ENCODE measurements at places on chromosomes 1 and 21. TPM values are rescaled to one million over a fixed set of nuclear protein-coding genes. Genes with fewer than 3 reads are reported as not detected.
A peak's percentile ranks its signal among the peaks of the same experiment; 100 is the strongest.

The EFNA3 gene
- 14.6 TPM for total RNA-seq

- no peak overlapping the region for H3K4me3 ChIP-seq
- no peak for DNase-seq
- H3K4me1 ChIP-seq = peaks cover 19% of the 10 kb centered on the region
Measured at GRCh38 chr1:200901796-200902444, 7.2 kb downstream of the INAVA start.

The TNFRSF8 gene
- 0.53 TPM for total RNA-seq

DNA sequence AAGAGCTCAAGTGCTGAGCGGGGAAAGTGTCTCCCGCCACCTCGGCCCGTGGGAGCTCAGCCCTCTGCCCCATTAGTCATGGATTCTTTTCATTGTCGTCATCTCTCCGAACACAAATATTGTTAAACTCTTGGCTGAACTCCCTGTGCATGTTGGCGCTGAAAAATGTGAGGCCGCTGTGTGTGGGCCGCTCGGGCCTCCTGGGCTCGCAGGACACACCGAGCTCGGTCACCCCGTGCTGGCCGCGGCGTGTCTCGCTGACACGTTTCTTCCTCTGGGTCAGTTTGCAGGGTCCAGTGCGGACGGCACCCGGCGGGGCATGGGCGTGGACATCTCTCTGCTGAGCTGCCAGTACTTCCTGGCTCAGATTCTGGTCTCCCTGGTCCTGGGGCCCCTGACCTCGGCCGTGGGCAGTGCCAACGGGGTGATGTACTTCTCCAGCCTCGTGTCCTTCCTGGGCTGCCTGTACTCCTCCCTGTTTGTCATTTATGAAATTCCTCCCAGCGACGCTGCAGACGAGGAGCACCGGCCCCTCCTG lies 25.6 kb downstream of the SLC45A1 start:
- DNase-seq = no peak
- peak overlapping the region; percentile 39 for H3K4me3 ChIP-seq
- H3K4me1 ChIP-seq = peaks cover 18% of the 10 kb centered on the region

GRCh38 chr1:115475252-115475651 lies 137.2 kb upstream of the NGF start:
- H3K36me3 ChIP-seq = no peaks in the 10 kb centered on the region
- peak; percentile 19 for DNase-seq
- no peak overlapping the region for H3K4me3 ChIP-seq
- no peak overlapping the region for H3K27ac ChIP-seq

GRCh38 chr1:246497331-246497915 lies 9.7 kb downstream of the SMYD3 start:
- H3K27ac ChIP-seq = no peak overlapping the region
- H3K36me3 ChIP-seq = no peaks in the 10 kb centered on the region
- DNase-seq = no peak
- no peak overlapping the region for H3K4me3 ChIP-seq
- peaks cover 2% of the 10 kb centered on the region for H3K4me1 ChIP-seq

DNA sequence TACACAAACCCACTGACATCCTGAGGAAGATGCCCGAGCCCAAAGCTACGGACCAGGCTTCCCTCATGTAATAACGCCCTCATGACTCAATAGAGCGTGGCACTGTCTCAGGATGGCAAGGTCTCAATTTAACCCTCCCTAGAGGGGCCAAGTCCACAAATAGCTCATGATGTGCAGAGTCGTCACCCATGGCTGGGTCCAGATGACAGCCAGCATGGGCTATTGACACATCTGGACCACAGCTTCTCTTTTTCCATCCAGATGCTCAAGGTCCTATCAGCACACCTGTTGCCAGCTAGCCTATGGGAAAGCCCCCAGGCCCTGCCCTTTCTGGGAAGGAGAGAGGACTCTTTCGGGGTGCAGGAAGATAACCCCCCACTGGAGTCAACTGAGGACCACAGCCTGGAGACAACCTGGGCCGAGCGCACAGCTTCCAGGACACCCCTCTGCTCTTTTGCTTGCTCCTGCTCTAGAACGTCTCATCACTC lies 2.8 kb downstream of the LAPTM5 start:
- no peak overlapping the region for H3K4me3 ChIP-seq
- no peaks in the 10 kb centered on the region for H3K27me3 ChIP-seq
- H3K4me1 ChIP-seq = peaks cover 14% of the 10 kb centered on the region
- H3K27ac ChIP-seq = no peak overlapping the region

DNA sequence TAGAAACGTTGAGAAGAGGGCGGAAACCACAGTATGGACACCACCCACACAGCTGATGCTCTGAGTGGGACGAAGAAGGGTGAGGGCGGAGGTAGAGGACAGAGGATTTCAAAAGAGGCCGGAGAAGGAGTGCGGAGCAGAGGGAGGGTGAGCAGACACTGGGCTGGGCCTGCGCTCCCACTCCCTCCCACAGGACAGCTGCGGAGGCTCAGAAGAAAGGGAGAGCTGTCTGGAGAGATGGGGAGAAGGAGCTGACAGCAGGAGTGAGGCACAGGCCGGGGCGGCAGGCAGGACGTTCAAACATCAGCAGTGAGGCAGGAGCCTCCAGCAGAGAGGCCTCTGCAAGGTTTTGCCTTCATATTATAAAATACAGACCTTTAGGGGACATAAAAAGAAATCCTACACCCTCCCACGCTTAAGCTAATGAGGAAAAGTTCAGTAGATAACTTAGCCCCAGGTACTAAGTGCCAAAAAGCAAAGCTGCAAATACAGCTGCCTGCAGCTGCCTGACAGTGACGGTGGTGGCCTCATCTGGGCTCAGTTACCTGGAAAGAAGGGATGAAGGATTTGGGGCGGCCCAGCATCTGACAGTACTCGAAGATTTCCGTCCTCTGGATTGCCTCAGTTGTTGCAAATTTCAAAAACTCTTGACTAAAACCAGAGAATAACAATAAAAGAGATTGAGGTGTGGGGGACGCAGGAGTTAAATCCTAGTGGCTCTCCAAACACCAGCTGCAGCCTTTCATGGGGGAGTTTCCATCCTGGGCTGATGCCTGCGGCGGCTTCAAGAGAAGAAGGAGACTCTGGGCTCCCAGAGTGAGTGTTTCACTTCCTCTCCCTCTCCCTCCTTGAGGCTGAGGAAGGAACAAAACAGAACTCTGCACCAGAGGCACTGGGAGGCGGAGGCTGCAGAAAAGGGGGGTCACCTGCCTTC lies 25.6 kb downstream of the SEC16B start:
- DNase-seq = no peak
- H3K27me3 ChIP-seq = no peaks in the 10 kb centered on the region
- no peak overlapping the region for H3K4me3 ChIP-seq
- H3K4me1 ChIP-seq = peaks cover 30% of the 10 kb centered on the region

The MPL gene
- total RNA-seq = 0.50 TPM

The CHTOP gene
- total RNA-seq = 108 TPM

GRCh38 chr1:37073854-37074379 lies 39.6 kb upstream of the GRIK3 start:
- H3K27me3 ChIP-seq = peaks cover 80% of the 10 kb centered on the region
- H3K36me3 ChIP-seq = no peaks in the 10 kb centered on the region
- no peak for DNase-seq
- H3K4me1 ChIP-seq = no peaks in the 10 kb centered on the region

GRCh38 chr21:27047658-27048314 lies 80.9 kb upstream of the ADAMTS5 start:
- DNase-seq = no peak
- H3K27ac ChIP-seq = peak overlapping the region; percentile 89
- no peaks in the 10 kb centered on the region for H3K36me3 ChIP-seq
- peaks cover 19% of the 10 kb centered on the region for H3K4me1 ChIP-seq
- no peaks in the 10 kb centered on the region for H3K27me3 ChIP-seq

The TFF2 gene
- total RNA-seq = not detected

DNA sequence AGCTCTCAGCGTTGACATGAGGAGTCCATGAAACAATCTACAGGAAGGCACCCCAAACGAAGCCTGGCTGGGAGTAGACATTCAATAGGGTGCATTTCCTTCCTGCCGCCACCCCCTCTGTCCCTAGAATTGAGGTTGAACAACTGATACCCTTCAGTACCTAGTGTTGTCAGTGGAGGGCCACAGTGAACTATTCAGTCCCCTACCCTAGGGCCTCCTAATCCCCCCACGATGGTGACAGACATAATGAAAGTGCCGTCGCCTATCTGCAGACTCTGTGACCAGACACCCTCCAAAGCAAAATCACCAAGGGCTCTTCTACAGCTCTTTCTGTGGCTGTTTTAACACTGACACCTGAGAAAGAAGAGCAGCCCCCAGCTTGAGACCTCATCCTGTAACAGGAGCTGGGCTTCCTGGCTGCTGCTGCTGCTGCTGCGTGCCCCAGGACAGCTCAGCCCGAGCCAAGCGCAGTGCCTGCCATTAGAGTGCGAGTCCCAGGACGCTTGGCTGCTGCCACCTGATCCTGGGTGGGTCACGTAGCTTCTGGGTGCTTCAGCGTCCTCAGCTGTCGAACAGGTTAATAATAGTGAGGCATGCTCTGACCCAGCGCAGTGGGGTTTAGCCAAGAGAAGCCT lies 183.0 kb downstream of the ZBTB18 start:
- DNase-seq = no peak
- H3K4me1 ChIP-seq = peaks cover 27% of the 10 kb centered on the region
- H3K36me3 ChIP-seq = no peaks in the 10 kb centered on the region
- H3K4me3 ChIP-seq = no peak overlapping the region
- peak overlapping the region; percentile 40 for H3K27ac ChIP-seq

DNA sequence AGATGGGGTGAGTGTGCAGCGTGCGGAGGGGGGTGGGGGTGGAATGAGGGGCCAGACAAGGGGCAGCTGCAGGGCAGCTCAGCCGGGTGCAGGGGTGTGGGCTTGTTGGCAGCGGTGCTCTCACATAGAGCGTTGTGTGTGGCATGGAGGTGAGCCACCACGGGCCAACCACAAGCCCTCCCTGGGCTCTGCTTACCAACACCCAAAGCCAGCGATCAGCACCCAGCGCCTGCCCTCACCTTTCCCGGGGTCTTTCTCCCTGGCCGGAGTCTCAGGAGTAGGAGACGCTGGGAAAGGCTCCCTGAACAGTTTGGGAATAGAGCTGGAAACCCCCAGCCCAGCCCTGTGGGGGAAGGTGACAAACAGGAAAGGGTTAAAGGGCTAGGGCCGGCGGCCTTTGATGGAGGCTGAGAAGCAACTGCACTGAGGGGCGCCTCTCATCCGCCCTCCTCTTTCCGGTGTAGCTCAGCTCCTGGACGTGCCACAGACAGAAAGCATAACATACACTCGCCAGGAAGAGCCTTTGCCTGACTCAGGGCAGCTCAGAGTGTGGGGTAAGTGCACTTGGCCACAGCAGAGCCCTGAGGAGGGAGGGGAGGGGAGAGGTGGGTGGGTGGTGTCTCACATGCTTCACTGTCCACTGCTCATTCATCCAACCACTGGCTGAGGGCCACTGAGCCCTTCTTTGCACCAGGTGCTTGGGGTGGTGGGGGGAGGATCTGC lies 577 bp downstream of the IKBKE start:
- peak overlapping the region; percentile 64 for H3K4me3 ChIP-seq
- H3K36me3 ChIP-seq = peaks cover 11% of the 10 kb centered on the region
- DNase-seq = no peak
- peaks cover 45% of the 10 kb centered on the region for H3K4me1 ChIP-seq
- no peak overlapping the region for H3K27ac ChIP-seq
- peaks cover 22% of the 10 kb centered on the region for H3K27me3 ChIP-seq

The LCE2A gene
- not detected for total RNA-seq

The UBE2U gene
- not detected for total RNA-seq

The AUNIP gene
- total RNA-seq = 2.7 TPM

- H3K4me1 ChIP-seq = peaks cover 10% of the 10 kb centered on the region
- H3K4me3 ChIP-seq = peak overlapping the region; percentile 68
- no peak for DNase-seq
- no peak overlapping the region for H3K27ac ChIP-seq
- peaks cover 3% of the 10 kb centered on the region for H3K27me3 ChIP-seq
Measured at GRCh38 chr1:25544819-25545218, 1.4 kb downstream of the LDLRAP1 start.
